ENCODE measurements at places on chromosomes 3 and 15. TPM values are rescaled to one million over a fixed set of nuclear protein-coding genes. Genes with fewer than 3 reads are reported as not detected.

DNA sequence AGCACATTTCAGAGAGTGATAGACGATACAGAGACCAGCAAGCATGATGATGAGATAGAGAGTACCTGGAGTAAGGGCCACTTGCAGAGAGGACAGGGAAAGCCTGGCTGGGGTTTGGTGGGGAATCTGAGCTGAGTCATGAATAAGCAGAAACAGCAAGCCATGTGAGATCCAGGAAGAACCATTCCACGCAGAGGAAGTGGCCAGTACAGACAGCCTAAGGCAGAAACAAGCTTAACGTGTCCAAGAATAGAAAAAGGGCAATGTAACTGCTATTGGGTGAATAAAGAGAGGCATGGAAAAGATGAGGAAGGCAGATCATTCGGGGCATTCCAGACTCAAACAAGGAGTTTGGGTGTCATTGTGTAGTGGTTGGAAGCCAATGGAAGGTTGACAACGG lies 816.3 kb upstream of the CFAP20DC start:
- H3K4me3 ChIP-seq = no peak overlapping the region
- H3K36me3 ChIP-seq = no peaks in the 10 kb centered on the region
- H3K27me3 ChIP-seq = no peaks in the 10 kb centered on the region
- DNase-seq = no peak
- peaks cover 5% of the 10 kb centered on the region for H3K4me1 ChIP-seq
- no peak overlapping the region for H3K27ac ChIP-seq

GRCh38 chr3:4571690-4572334 lies 78.7 kb downstream of the ITPR1 start:
- H3K27me3 ChIP-seq = no peaks in the 10 kb centered on the region
- H3K27ac ChIP-seq = no peak overlapping the region
- no peaks in the 10 kb centered on the region for H3K36me3 ChIP-seq
- no peaks in the 10 kb centered on the region for H3K4me1 ChIP-seq

DNA sequence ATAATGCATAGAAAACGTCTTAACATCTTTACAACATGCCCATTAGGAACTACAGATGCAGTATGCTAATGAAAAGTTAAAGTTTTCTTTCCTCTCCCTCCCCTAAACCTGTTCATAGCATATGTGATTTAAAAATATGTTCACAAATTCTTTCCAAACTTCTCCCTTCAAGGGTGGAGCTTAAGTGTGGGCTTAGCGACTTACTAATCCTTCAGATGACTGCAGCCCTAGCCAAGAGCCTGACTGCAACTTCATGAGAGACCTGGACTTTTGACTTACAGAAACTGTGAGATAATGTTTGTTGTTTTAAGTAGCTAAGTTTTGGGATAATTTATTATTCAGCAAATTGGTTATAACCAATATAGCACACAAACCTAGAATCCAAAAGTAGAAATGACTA lies 22.0 kb upstream of the ANXA2 start:
- no peak overlapping the region for H3K27ac ChIP-seq
- no peaks in the 10 kb centered on the region for H3K36me3 ChIP-seq
- DNase-seq = no peak
- no peaks in the 10 kb centered on the region for H3K4me1 ChIP-seq

DNA sequence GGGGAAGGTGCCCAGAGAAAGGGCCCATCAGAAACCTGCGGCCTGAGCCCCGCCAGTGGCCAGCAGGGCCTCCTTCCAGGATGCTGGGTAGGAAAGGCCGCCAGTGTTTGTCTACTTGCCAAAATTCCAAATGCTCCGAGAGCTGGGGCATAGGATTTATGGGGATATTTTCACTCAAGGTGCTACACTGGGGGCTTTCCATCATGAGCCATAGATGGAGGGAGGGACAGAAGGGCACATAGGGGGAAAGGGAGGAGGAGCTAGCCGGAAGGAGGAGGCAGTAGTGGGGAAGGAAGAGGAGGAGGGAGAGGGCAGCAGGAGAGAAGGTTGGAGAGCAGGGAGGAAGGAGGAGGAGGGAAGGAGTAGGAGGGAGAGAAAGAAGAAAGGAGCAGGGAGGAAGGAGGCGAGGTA lies 494.7 kb upstream of the PROK2 start:
- H3K4me1 ChIP-seq = peaks cover 5% of the 10 kb centered on the region
- no peaks in the 10 kb centered on the region for H3K36me3 ChIP-seq
- no peak for DNase-seq
- H3K27me3 ChIP-seq = no peaks in the 10 kb centered on the region

- H3K27ac ChIP-seq = peak overlapping the region; percentile 1
- no peak for DNase-seq
- no peak overlapping the region for H3K4me3 ChIP-seq
Measured at GRCh38 chr3:20060974-20061685, 20.9 kb downstream of the KAT2B start.

Gene DUT
- 60.7 TPM for total RNA-seq

Gene STAC
- total RNA-seq = not detected

Gene P2RY12
- not detected for total RNA-seq

Gene SIN3A
- 136 TPM for total RNA-seq
